ENCODE measurements at places on chromosomes 5 and 9. TPM values are rescaled to one million over a fixed set of nuclear protein-coding genes. Genes with fewer than 3 reads are reported as not detected.

- peak; percentile 83 for DNase-seq
Observed at GRCh38 chr9:91949946-91950664, at the start of gene ROR2. TSS of gene ROR2 (minus strand) at chr9:91950228.

The RNF208 gene
- 7.1 TPM for polyA plus RNA-seq

The FBLL1 gene
- polyA plus RNA-seq, result 0.05 TPM

The ARHGEF37 gene
- 0.71 TPM for polyA plus RNA-seq

The DAB2 gene
- 13.8 TPM for polyA plus RNA-seq

DNA sequence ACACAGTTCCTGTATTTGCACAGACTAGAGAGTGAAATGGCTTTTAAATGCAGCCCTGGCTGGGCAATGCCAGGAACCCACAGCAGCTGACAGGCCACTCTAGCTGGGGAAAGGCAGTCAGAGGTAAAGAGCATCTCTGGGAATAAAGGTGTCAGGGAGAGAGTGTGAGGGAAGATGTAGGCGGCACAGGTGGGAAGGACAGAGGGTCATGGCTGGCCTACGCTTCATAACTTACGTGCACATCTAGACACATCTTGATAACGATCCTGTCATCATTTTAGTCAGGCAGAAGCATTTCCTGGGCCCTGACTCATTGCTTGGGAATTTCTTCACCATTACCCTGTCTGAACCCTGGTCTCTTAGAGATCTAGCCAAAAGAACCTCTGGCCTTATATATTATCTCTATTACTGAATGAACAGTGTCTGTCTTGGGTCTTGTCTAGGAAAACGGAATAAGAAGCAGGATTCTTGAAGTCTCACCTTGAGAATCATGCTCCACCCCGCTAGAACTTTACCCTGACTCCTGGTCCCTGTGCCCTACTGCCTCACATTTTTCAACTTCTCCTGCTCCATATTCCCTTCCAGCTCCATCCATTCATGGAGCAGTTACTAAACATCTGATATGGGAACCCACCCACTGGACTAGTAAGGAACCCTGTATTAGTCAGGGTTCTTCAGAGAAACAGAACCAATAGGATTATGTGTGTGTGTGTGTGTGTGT, 106.4 kb upstream of the ELL2 start:
- no peak for DNase-seq

DNA sequence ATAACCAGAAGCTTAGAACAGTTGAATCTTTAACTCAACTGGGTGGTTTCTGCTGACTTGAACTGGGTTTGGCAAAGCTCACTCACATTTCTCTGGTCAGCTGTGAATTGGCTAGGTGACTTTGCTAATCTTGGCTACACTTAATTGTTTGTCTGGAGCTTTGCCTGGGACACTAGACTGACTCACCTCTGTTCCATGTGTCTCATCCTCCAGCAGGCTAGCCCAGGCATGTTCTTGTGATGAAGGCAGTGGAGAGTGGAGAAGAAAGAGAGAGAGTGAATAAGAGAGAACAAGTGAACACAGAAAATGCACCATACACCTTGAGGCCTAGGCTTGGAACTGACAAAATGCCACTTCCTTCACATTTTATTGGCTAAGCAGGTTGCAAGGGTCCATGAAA, 32.6 kb downstream of the SPATA31D1 start:
- DNase-seq, result no peak
